ENCODE measurements at places on chromosomes 7 and 10.

DNA sequence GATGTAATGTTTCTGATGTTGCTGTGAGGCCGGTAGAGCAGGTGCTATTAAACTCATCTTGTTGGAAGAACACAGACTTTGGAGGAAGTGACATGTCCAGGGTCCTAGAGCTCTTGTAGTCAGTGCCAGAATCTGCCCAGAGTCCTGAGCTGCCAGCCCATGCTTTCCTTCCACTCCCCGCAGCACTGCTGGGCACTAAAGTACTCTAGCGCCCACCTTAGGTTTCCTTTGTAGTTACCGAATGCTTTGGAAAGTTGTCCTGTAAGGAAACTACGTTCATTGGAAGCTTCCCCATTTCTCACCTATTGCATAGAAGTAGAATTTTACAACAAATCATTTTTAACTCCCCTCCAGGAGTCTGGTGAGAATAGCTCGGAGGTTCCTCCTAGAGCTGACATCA lies 11.0 kb downstream of the ZNF862 start:
- no peak for DNase-seq

DNA sequence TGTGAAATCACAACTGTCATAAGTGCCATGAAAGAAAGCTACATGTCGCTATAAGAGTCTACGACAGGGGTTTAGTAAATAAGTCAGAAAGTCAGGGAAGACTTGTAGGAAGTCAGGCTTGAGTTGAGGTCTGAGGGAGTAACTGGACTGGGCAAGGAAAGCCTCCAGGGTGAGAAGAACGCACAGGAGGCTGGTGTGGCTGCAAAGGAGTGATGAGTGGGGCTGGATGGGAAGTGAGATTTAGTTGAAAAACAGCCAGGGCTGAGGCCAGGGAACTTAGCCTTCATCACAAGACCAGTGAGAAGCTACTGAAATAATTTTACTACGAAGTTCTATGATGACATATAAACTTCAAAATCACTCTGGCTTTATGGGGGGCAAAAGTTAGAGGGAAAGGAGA lies 763.7 kb upstream of the PHF14 start:
- DNase-seq = no peak

GRCh38 chr7:151249034-151249731 lies 689 bp upstream of the SMARCD3 start:
- DNase-seq = no peak

GRCh38 chr7:78953090-78953489 lies 500.4 kb downstream of the MAGI2 start:
- no peak for DNase-seq

DNA sequence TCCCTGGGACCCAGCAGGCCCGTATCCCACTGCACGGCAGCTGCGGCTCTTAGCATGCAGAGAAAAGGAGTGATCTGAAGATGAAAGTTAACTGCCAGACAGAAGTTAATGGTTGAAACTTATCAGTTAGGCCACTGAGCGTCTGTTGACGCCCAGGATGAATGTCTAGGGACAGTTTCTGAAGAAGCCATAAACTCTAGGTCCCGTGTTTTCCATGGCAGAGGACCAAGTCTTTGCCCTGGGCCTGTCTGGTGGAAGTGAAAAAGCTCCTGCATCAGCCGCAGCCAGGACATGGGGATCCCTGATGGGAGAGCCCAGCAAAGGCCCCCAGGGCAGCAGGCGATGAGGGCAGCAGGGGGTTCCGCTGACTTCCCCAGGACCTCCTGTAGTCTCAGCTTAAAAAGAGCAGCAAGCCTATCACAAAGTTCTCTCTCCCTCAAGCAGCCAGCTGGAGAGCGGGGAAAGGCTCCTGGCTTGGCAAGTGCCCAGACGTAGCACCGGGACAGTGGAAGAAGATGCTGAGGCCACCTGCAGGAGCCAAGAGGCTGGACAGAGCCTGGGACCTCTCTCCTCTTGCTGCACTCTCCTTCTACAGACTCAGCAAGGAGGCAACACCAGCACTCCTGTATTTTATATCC lies 79.6 kb downstream of the TNS3 start:
- DNase-seq = no peak

GRCh38 chr10:34088208-34088794 lies 726.8 kb downstream of the PARD3 start:
- DNase-seq = no peak

- no peak for DNase-seq
These were observed 58.3 kb downstream of the CDK13 start for GRCh38 chr7:40008223-40008815.

DNA sequence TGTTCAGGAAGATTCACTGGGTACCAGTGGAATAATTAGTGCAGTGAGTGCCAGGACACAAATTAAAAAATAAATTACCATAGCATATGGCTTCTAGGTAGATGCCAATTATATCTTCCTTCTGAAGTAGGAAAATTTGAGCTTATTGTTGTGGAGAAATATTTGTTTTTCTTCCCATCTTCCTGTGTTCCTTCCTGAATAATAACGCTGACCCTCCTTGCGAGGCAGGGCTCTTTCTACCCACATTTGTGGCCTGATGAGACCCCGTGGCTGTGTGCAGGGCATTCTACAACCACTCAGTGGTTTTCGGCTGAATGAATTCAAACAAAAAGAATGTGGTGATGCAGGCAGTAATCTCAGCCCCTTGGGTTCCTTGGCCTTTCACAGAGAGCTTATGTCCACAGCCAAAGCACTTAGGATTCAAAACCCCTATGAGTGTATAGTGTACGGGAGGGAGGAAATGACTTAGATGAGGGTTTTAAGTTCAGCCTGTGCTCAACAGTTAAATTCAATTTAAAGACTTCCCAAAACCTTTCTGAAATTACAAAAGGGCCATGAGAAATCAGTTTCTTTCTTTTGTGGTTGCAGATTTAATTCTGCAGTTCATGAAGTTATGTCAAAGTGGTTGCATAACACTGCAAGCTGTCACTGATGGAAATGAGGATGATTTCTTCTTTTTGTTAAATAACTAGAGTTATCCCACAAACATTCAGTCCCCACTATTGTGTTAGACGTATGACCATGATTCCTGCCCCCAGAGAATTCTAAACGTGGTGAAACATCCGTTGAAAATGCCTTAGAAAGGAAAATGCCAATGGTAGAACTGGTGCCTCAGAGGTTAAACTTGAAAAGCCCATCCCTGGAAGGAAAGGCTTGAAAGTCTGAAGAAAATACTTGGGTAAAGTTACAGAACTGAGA lies 255.3 kb downstream of the FZD1 start:
- DNase-seq = no peak

DNA sequence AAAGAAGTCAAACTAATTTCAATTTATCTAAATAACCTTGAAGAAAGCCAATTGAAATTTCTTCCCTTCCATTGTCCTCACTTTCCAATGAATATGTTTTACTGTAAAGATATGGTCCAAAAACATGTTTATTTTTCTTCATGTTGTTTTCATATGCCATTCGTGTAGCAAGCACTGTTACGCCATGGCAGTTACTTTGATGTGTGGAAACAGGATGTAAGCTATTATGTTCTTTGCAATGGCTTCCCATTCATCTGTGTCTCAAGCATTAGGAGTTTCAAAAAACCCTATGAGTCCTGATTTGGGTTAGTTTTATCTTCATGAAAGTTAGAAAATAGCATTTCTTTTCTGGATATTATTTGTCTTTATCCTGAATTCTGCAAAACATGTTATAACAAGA lies 31.0 kb downstream of the GPR141 start:
- DNase-seq = no peak

DNA sequence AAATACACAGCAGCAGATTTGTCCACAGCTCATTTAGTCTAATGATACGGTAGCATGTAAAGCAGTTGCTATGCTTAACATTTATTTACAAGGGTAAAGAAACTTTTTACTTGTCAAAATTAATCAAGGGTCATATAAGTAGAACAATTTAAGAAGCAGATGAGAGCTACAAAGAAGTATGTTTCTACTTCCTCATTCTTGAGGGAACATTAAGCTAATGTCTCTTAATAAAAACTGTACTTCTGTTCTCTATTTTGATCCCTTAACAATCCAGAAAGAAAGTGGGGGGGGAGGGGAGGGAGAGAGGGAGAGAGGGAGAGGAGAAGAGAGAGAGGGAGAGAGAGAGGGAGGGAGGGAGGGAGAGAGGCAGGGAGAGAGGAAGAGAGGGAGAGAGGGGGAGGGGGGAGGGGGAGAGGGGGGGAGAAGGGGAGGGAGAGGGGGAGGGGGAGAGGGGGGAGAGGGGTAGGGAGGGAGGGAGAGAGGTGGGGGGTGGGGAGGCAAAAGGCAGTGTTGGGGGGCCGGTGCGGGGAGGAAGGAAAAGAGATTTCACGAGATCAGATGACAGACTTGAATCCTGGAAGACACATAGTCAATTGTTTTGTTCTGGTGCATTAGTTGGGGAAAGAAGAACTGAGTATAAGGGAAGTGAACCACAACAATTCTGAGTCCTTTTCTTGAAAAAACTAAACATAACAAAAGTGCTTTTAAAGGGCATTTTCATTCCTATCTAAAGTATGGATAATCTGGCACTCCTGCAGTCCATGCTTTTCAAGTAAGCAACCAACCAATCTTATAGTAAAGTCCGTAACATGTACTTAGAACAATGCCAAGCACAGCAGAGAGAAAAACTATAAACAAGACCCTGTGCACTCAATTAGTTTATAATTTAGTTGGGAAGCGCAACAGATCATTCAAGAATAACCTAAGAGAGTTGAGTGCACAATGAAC lies 128.0 kb downstream of the USP6NL start:
- no peak for DNase-seq

DNA sequence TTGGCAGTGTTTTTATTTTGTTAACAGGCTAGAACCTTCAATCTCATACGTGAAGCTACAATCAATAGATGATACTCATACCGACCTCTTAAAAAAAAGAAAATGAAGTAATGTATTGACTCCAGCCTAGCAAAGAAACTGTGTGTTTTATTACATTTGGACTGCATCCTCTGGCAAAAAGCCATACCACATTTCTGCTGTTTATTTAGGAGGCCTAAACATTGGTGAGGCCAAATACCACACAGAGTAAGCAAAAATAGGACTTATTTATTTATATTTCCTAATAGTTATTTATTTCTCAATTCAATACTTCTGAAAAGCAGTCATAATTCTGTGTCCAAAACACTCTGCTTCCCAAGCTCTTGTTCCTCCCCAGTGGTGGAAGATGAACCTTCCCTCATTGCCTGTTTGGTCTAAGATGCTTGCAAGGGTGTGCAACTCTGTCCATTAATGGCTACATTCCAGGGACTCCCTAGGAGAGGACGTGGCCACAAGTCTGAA lies 398.8 kb upstream of the KLF6 start:
- DNase-seq = no peak

Data from NCI-H774 (cell line).